ENCODE measurements at places on chromosomes 16 and 17. TPM values are rescaled to one million over a fixed set of nuclear protein-coding genes. Genes with fewer than 3 reads are reported as not detected.

- no peak overlapping the region for H3K4me3 ChIP-seq
- H3K27ac ChIP-seq, result no peak overlapping the region
- no peaks in the 10 kb centered on the region for H3K27me3 ChIP-seq
- no peak for DNase-seq
- H3K4me1 ChIP-seq, result no peaks in the 10 kb centered on the region
- H3K36me3 ChIP-seq, result no peaks in the 10 kb centered on the region
These were observed 105.5 kb downstream of the MYO1D start for GRCh38 chr17:32771396-32771795.

The SCIMP gene
- total RNA-seq, result 0.32 TPM

The KRTAP3-2 gene
- not detected for total RNA-seq

The CCR7 gene
- total RNA-seq, result 269 TPM

The KRTAP2-3 gene
- total RNA-seq, result not detected

GRCh38 chr16:6749698-6750097, 582.9 kb upstream of the RBFOX1 start:
- H3K27me3 ChIP-seq, result no peaks in the 10 kb centered on the region
- no peaks in the 10 kb centered on the region for H3K4me1 ChIP-seq
- H3K27ac ChIP-seq, result no peak overlapping the region
- no peak for DNase-seq

The ATPAF2 gene
- total RNA-seq, result 24.1 TPM

DNA sequence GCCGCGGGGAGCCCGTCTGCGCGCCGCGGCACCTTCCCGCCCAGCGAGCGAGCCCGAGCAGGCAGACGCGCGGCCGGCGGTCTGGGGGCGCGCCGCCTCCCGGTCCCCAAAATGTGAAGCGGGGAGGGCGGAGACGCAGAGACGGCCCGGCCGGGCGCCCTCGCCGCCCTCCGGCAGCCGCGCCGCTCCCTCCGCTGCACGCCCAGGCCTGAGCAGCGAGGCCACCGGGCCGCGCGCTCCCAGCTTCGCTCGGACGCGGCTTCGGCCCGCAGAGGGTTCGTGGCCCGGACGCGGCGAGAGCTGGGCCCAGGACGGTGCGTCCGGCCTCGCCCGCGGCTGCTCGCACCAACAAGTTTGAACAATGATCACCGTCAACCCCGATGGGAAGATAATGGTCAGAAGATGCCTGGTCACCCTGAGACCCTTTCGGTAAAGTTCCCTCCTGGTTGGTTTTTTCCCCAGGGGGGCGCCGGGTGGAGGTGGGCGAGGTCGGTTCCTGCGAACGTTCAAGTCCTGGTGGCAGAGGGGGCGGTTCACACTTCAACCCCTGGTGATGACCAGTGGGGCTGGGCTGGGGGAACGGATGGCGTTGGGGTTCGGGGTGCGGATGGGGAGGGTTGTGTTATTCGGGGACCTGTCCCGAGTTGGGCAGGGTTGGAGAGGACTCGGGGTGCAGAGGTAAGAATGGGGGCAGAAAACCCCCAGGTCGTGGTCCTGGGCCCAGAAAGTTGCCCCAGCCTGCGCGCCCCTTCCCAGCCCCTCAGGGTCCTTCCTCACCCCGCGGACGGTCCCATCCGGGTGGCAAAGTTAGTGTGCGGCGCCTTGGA, 678 bp downstream of the MGAT5B start:
- H3K4me1 ChIP-seq, result peaks cover 11% of the 10 kb centered on the region
- no peaks in the 10 kb centered on the region for H3K36me3 ChIP-seq
- H3K27ac ChIP-seq, result no peak overlapping the region

- H3K27me3 ChIP-seq, result no peaks in the 10 kb centered on the region
- DNase-seq, result no peak
- no peak overlapping the region for H3K27ac ChIP-seq
- no peak overlapping the region for H3K4me3 ChIP-seq
These were observed 41.9 kb downstream of the MBTD1 start for GRCh38 chr17:51217946-51218345.

GRCh38 chr16:24986512-24987303, 28.5 kb downstream of the ARHGAP17 start:
- DNase-seq, result no peak
- peaks cover 38% of the 10 kb centered on the region for H3K4me1 ChIP-seq
- no peak overlapping the region for H3K27ac ChIP-seq
- H3K27me3 ChIP-seq, result no peaks in the 10 kb centered on the region
- no peak overlapping the region for H3K4me3 ChIP-seq

- no peak overlapping the region for H3K27ac ChIP-seq
- no peaks in the 10 kb centered on the region for H3K4me1 ChIP-seq
- H3K36me3 ChIP-seq, result no peaks in the 10 kb centered on the region
- H3K4me3 ChIP-seq, result no peak overlapping the region
- no peak for DNase-seq
- H3K27me3 ChIP-seq, result no peaks in the 10 kb centered on the region
These were observed 297.9 kb upstream of the PSMD7 start for GRCh38 chr16:73998707-73999106.

DNA sequence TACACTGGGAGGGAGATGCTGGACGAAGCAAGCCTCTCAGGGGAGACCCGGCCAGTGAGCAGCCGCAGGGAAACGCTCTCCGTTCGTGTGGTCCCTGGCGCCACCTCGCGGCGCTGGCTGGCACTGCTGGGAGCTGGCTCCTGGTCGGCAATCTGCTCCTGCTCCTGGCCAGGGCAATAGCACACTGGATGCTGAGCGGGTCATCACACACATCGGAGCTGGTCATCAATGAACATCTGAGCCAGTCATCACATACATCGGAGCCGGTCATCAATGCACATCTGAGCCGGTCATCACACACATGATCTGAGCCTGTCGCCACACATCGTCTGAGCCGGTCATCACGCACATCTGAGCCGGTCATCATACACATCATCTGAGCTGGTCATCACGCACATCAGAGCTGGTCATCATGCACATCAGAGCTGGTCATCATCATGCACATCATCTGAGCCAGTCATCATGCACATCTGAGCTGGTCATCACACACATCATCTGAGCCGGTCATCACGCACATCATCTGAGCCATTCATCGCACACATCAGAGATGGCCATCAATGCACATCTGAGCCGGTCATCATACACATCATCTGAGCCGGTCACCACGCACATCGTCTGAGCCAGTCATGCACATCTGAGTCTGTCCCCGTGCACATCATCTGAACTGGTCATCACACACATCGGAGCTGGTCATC, 217.3 kb downstream of the RBFOX3 start:
- H3K36me3 ChIP-seq, result no peaks in the 10 kb centered on the region
- H3K4me1 ChIP-seq, result no peaks in the 10 kb centered on the region
- no peak overlapping the region for H3K27ac ChIP-seq
- no peaks in the 10 kb centered on the region for H3K27me3 ChIP-seq
- DNase-seq, result peak; percentile 55

DNA sequence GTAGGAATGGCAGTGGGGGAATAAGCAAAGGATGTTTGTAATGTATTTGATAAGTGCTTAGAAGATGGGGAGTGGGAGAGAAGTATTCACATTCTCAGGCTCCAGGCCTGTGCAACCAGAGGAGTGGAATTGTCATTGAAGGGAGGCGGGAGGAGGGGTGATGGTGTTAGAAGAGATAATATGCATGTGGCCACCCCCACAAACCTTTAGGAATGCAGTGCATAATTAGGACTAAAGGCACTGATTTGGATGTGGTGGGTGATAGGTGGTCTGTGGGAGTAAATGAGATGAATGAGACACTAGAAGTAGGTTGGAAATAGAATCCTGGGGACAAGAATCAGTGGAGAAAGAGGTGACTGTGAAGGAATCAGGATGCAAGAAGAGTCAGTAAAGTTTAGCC, 27.1 kb downstream of the UTP18 start:
- H3K27me3 ChIP-seq, result no peaks in the 10 kb centered on the region
- H3K4me3 ChIP-seq, result no peak overlapping the region
- peaks cover 64% of the 10 kb centered on the region for H3K36me3 ChIP-seq
- H3K27ac ChIP-seq, result no peak overlapping the region
- no peak for DNase-seq

GRCh38 chr16:17606460-17606859, 135.7 kb upstream of the XYLT1 start:
- no peak overlapping the region for H3K27ac ChIP-seq
- H3K36me3 ChIP-seq, result no peaks in the 10 kb centered on the region
- H3K4me1 ChIP-seq, result peaks cover 7% of the 10 kb centered on the region
- no peaks in the 10 kb centered on the region for H3K27me3 ChIP-seq
- DNase-seq, result no peak

DNA sequence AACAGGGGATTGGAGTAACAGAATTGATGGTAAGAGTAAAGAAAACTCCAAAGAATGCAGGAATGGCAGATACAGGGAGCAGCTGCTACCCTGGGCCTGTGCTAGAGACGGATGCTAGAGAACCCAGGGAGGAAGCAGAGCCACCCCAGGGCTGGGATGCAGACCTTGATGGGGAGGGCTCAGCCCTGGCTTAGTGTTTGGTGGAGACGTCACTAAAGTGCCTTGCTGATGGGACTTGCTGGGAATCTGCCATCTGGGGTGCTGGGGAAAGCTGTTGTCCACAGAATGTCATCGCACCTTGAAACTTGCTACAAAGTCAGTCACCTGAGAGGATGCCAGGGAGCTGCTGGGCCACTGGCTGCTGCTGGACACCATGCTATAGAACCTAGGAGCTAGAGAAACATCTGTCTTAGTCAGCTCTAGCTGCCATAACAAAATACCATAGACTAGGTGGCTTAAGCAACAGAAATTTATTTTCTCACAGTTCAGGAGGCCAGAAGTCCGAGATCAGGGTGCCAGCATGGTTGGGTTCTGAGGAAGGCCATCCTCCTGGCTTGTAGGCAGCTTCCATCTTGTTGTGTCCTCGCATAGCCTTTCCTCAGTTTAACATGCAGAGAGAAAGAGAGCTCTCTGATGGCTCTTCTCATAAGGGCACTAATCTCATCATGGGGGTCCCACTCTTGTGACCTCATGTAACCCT, 15.3 kb downstream of the MT1X start:
- no peak overlapping the region for H3K27ac ChIP-seq
- H3K36me3 ChIP-seq, result no peaks in the 10 kb centered on the region
- no peak overlapping the region for H3K4me3 ChIP-seq
- H3K4me1 ChIP-seq, result peaks cover 7% of the 10 kb centered on the region
- DNase-seq, result no peak

- no peak overlapping the region for H3K4me3 ChIP-seq
- no peaks in the 10 kb centered on the region for H3K4me1 ChIP-seq
- no peak overlapping the region for H3K27ac ChIP-seq
- H3K36me3 ChIP-seq, result no peaks in the 10 kb centered on the region
- H3K27me3 ChIP-seq, result no peaks in the 10 kb centered on the region
These were observed 233.3 kb downstream of the CDH13 start for GRCh38 chr16:82860071-82860470.

- no peak overlapping the region for H3K4me3 ChIP-seq
- H3K4me1 ChIP-seq, result no peaks in the 10 kb centered on the region
- no peaks in the 10 kb centered on the region for H3K36me3 ChIP-seq
- H3K27ac ChIP-seq, result no peak overlapping the region
These were observed 11.9 kb downstream of the CEP131 start for GRCh38 chr17:81210868-81211267.

The ACAP1 gene
- 507 TPM for total RNA-seq

The RNF222 gene
- total RNA-seq, result 0.15 TPM

DNA sequence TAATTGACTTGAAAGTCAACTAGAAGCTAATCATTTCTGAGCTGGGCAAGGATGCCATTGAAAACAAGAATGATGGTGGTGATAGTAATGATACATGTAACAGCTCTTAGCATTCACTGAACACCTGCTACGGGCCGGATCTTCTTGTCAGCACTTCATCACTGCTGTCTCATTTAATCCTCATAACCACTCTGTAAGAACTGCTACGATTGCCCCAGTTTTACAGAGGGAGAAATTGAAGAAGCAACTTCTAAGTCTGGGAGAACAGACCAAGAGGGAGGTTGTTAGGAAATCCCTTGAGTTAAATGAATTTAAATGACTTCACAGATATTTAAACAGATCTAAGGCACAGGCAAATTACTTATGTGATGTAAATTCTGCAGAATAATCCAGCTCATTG, 7.0 kb upstream of the GAN start:
- H3K4me3 ChIP-seq, result no peak overlapping the region
- DNase-seq, result no peak
- H3K27me3 ChIP-seq, result no peaks in the 10 kb centered on the region
- peaks cover 3% of the 10 kb centered on the region for H3K4me1 ChIP-seq
- H3K27ac ChIP-seq, result no peak overlapping the region

The C16orf90 gene
- not detected for total RNA-seq

DNA sequence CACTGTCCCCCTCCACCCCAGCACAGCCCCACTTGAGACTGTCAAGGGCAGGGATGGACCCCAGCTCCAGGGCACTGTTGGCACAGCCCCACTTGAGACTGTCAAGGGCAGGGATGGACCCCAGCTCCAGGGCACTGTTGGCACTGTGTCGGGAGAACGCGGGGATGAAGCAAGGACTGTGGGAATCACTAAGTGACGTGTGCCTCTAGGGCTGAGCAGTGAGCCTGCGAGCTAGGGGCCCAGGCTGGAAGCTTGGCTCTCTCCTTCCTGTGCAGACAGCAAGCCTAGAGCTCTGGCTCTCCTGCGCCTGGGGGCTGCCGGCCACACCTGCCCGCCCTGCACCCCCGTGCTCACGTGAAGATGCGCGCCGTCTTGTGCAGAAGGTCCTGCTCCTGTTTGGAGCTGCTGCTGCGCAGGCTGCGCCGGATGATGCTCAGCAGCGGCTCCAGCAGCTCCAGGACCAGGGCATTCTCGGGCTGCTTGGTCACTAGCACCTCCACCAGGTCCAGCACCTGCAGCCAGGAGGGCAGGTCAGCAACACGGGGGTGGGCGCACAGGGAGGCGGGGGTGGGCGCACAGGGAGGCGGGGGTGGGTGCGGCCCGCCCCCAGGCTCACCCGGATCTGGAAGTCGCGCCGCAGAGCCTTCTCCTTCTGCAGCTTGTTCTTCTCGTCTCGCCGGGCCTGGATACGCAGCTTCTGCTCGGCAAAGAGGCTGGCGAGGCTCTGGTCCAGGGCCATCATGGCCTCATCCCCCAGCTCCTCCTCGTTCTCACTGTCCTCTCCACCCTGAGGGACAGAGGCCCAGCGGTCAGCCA, 10.8 kb downstream of the MYBBP1A start:
- H3K27me3 ChIP-seq, result no peaks in the 10 kb centered on the region
- H3K27ac ChIP-seq, result no peak overlapping the region
- no peak overlapping the region for H3K4me3 ChIP-seq
- H3K36me3 ChIP-seq, result peaks cover 64% of the 10 kb centered on the region

DNA sequence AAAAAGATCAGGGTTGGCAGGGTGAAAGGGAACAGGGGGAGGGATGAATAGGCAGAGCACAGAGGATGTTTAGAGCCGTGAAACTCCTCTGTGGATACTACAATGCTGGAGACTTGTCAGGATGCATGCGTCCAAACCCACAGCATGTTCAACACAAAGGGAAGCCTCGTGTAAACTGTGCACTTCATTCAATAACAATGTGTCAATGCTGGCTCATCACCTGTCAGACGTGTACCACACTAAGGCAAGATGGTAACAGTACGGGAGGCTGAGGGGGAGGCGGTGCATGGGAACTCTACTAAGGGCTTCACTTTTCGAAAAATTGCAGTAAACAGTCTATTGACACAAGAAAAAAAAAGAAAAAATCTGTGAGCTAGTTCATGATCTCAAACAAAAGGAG, 63.7 kb downstream of the C16orf95 start:
- no peak overlapping the region for H3K27ac ChIP-seq
- no peak for DNase-seq
- H3K27me3 ChIP-seq, result no peaks in the 10 kb centered on the region

The KCTD19 gene
- not detected for total RNA-seq
